ENCODE measurements at places on chromosomes 13 and 19.
A peak's percentile ranks its signal among the peaks of the same experiment; 100 is the strongest.

GRCh38 chr13:39528661-39528980 is 74.4 kb downstream of the LHFPL6 start:
- no peak for DNase-seq

GRCh38 chr19:39941151-39941550 is 6.7 kb upstream of the FCGBP start:
- DNase-seq: no peak

DNA sequence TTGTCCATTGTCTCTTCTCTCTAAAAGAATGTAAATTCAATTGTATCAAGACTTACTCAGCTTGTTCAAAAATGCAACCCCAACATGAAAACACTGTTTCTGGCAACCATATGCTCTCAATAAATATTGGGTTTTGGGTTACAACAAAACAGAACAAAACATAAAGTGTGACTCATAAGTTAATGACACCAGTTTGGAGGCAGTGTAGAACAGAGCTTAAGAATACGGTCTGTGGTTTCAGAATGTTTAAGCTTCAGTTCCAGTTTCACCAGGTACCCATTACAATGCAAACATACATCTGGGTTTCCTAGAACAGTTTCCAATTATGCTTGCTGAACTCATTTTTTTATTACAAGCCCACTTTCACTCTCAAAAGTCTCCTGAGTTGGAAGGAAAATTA is 285.8 kb upstream of the PCDH9 start:
- DNase-seq: no peak

DNA sequence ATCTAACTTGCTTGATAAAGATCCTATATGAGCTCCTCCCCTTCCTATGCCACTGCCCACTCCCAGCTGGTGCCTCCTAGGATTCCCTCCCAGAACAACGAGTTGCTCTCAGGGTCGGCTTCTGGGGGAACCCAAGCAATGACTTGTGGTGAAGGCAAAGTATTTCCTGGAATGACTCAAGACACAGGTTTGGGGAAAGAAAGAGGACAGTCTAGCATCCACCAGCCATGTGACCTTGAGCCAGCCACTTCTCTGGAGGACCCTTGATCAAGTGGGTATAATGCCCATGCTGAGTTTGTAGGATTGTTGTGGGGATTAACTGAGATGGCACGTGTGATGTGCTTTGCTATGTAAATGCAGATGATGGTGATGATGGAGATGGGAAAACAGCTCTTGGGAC is 33.0 kb downstream of the MBD3L2B start:
- DNase-seq: no peak

GRCh38 chr19:46840498-46840942 is 10.1 kb downstream of the AP2S1 start:
- DNase-seq: peak; percentile 59

Measured in stimulated activated effector memory CD8-positive, alpha-beta T cell treated with anti-CD3 and anti-CD28 coated beads, Interleukin-12 subunit alpha, Interleukin-12 subunit beta, amount 100 ng/mL, for 72 hours (primary cell).